ENCODE measurements at places on chromosomes 6 and 20.

DNA sequence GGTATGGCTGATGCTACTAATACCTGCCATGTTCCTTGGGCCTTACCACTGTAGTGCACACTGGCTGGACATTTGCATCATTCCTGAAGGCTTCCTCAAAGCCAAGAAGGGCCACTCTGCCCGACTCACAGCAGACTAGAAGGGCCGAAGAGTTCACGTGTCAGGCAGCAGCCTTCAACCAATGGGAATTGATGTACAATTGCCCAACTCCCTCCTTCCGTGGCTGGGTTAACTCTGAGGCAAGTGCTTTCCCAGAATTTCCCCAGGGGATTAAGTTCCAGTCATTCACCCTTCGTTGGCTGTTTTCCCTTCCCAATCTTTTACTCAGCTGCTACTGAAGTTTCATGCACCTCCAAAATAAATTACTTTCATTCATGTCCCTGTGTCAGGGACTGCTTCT is 29.8 kb downstream of the PSMB9 start:
- H3K27ac ChIP-seq, result no peak overlapping the region
- H3K4me3 ChIP-seq, result no peak overlapping the region
- no peak for DNase-seq
- H3K27me3 ChIP-seq, result no peaks in the 10 kb centered on the region
- H3K4me1 ChIP-seq, result no peaks in the 10 kb centered on the region

- peaks cover 22% of the 10 kb centered on the region for H3K36me3 ChIP-seq
- DNase-seq, result peak; percentile 65
- peaks cover 74% of the 10 kb centered on the region for H3K4me1 ChIP-seq
- H3K27ac ChIP-seq, result peak overlapping the region; percentile 98
Measured at GRCh38 chr6:148760568-148761526, 14.0 kb downstream of the UST start.

- no peak overlapping the region for H3K4me3 ChIP-seq
- peaks cover 42% of the 10 kb centered on the region for H3K4me1 ChIP-seq
- H3K27ac ChIP-seq, result no peak overlapping the region
- H3K27me3 ChIP-seq, result no peaks in the 10 kb centered on the region
- no peak for DNase-seq
- peaks cover 26% of the 10 kb centered on the region for H3K36me3 ChIP-seq
Measured at GRCh38 chr6:79048611-79049010, 29.4 kb downstream of the PHIP start.

DNA sequence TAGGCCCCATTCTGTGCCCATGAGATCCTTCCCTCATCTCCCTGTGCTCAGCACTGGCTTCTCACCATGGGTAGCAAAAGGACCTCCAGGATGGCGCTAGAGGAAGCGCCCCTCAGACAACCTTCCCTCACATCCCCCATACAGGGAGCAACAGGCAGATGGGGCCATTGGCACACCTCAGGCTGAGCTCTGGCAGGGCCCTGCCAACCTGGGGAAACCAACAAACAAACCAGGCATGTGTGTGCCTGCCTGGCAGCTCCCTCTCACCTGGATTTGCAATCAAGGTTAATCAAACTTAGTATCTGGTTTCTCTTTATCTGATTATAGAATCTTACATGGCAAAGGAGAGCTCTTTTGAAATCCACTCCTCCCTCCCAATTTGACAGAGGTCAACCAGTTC is 134.9 kb downstream of the SLC23A2 start:
- H3K36me3 ChIP-seq, result peaks cover 38% of the 10 kb centered on the region
- DNase-seq, result no peak
- H3K4me3 ChIP-seq, result no peak overlapping the region
- H3K27ac ChIP-seq, result no peak overlapping the region
- no peaks in the 10 kb centered on the region for H3K27me3 ChIP-seq

DNA sequence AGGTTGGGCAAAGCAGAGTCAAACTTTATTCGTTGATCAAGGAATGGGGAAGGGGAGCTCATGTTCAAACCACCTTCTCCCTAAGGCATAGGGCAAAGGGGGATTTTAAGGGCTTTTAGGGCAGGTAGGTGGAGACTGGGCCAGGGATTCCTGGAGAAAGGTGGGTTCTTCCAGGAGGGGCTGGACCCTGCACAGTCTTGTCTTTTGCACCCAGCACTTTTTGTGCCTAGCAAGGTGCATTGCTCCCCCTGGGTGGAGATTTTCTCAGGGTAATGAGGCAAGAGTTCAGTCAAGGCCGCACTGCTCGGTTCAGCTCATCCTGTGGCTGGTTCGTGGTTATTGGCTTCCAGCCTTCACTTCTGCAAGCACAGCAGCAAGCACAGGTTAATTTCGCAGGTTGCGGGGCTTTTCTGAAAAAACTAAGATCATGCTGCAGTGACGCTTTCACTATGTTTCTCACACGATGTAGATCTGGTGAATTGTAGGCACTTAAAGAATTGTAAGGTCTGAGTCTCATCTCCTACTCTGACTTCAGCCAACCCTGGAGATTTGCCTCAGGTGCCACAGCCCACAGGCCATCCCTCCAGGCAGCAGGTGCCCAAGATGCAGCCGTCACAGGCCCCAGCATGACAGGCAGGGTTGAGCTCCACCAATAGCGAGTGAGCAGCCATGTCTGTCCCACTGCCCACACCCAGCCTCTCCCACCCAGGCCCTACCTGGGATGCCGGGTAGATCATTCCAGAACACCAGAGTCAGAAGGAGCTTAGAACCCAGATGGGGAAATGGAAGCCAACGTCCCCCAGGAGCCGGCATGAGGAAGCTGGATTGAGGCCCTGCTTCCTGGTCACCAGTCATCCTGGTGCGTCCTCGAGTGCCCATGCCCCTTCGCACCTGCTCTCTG is 37.1 kb downstream of the SUN5 start:
- no peaks in the 10 kb centered on the region for H3K27me3 ChIP-seq
- H3K27ac ChIP-seq, result peak overlapping the region; percentile 99
- H3K4me3 ChIP-seq, result peak overlapping the region; percentile 52
- peaks cover 17% of the 10 kb centered on the region for H3K36me3 ChIP-seq
- peaks cover 59% of the 10 kb centered on the region for H3K4me1 ChIP-seq

Measured in central memory CD8-positive, alpha-beta T cell (primary cell).